GM12878 (cell line): ENCODE measurements at places on chromosomes 2 and 18.

DNA sequence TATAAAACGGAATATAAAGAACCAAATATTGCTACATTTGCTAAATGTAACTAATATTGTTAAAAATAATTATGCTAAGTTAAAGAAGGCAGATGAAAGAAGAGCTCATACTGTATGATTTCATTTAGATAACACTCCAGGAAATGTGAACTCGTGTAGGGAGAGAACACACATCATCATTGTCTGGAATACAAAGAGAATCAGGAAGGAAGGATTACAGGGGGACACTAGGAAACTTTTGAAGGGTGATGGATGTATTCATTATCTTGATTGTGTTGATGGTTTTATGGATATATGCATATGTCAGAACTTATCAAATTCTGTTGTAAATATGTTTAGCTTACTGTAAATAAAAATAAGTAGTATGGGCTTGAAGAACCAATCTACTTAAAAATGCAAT, 104.1 kb upstream of the TRIB2 start:
- no peak for DNase-seq

- no peak for DNase-seq
Observed at GRCh38 chr18:41870191-41870590, 84.8 kb upstream of the PIK3C3 start.

GRCh38 chr18:69817335-69817940, 130.2 kb downstream of the CD226 start:
- DNase-seq: no peak

- DNase-seq: no peak
Observed at GRCh38 chr2:37300146-37300545, 24.5 kb downstream of the PRKD3 start.

GRCh38 chr2:9778012-9778411, 65.3 kb upstream of the TAF1B start:
- DNase-seq: no peak

GRCh38 chr2:88554189-88554588, 73.1 kb downstream of the EIF2AK3 start:
- DNase-seq: no peak

DNA sequence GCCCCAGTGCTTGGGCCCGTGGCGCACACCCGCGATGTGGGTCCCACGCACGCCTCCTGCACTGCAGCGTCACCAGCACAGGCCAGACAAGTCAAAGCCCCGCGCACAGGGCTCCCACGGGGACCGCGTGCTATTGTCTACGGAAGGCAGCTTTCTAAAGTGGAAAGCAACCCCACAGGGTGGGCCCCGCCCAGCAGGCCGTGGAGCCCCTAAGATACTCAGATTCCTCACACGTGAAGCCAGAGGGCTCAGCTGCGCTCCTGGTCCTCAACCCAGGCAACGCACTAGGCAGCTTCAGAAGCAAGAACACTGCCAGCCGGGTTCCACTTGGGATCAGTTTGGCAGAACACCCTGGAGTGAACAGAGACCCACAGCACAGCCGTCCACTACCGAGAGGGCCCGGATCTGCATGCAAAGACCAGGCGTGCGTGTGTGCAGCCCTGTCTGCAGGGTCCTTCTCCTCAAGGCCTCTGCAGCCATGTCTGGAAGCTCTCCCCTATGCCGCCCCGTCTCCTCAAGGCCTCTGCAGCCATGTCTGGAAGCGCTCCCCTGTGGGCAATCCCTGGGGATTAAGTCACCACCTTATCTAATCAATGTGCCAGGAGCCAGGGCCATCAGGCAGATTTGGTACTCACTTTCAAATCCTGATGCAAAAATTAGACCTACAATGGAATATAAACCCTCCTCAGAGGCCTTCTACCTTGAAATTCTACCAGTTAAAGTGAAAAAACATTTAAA, 231.3 kb downstream of the HDAC4 start:
- DNase-seq: no peak

DNA sequence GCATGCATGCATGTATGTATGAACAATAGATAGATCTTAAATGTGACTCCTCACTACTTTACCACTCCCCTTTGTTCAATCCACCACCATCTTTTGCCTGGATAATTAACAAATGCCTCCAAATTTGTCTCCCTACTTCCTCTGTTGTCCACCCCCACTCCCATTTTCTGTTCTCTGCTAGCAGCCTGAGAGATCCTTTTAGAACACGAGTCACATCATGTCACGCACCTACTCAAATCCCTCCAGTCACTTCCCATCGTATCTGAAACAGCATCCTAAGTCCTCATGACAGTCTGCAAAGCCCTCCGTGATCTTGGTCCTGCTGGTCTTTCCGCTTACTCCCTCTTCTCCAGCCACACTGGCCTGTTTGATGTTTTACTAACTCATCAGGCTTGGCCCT, 527.3 kb downstream of the EPHA4 start:
- DNase-seq: no peak

- DNase-seq: no peak
Observed at GRCh38 chr2:47299555-47299954, 103.4 kb upstream of the MSH2 start.

DNA sequence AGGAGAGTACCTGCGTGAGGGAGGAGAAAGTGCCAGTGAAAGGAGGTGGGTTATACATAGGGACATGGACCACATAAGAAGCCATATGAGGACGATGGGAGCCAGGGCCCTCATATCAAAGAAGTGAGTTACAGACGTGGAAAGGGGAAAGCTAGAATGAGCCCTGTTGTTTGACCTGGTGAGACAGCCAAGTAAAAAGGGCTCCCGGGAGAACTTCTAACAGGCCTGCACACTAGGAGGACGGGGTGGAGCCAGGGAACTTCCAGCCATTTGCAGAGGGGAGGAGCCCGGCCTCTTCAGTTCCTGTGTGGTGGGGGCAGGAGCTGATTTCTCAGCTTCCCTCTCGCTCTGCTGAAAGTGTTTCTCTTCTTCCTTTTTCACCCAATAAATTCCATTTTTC, 84.1 kb upstream of the SLC66A3 start:
- no peak for DNase-seq

GRCh38 chr18:59488899-59489298, 129.8 kb upstream of the LMAN1 start:
- DNase-seq: no peak

DNA sequence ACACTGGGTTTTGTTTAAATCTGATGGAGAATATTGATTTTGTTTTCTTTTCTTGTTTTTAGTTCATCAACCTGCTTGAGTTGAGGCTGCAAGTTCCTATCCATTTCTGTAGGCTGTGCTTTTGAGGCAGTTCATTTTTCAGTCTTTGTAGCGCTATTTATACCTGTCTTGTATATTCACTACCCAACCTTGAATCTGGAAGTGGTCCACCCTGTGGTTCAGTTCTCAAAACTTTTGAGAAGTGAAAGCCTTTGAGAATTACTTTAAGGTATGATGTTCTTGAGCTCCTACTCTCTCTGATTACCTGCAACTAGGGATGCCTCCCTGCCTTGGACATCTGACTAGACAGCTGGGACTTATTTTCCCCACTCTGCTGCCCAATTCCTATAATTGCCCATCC, 53.5 kb upstream of the KCNE4 start:
- no peak for DNase-seq

- no peak for DNase-seq
Observed at GRCh38 chr18:79395761-79396404, at the start of gene NFATC1. Gene NFATC1, plus strand, starts transcription at chr18:79395930. Its CDS starts 295 bp downstream, at chr18:79396225.

DNA sequence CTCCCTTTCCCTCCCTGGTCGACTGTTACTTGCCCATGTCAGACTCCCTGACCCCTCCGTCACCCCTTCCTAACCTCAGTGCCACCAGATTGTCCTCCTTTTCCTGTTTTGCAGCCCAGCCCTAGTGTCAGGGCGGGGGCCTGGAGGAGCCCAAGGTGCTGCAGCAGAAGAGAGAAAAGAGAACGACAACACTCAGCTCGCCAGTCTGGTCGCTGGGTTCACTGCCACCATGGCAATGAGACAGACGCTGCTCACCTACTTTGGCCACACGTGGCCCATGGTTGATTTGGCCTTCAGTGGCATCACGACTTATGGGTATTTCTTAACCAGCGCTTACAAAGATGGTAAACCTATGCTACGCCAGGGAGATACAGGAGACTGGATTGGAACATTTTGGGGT, 108.4 kb upstream of the RMDN2 start:
- no peak for DNase-seq

GRCh38 chr2:219020604-219021365, 20.5 kb downstream of the CFAP65 start:
- DNase-seq: no peak

DNA sequence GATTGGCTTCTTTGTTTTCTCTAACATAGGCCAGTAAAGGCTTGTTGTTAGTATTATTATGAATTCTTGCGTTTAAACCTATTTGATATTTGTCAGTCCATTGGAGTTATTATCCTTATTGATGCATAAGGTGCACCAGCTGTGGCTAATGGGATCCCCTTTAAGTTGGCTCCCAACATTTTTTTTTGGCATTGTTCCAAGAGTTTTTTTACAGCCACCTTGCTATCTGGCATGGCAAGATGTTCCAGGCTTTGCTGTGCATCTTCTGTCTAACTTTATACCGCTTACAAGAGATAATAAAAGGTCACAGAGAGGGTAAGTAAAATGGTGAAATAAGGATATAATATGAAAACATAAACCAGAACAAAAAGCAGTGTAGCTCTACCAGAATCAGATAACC, 157.5 kb upstream of the TACR1 start:
- DNase-seq: no peak

GRCh38 chr2:160372010-160372356, 121.6 kb downstream of the RBMS1 start:
- no peak for DNase-seq

GRCh38 chr2:182240862-182241371, 185.9 kb downstream of the PDE1A start:
- DNase-seq: peak; percentile 62

DNA sequence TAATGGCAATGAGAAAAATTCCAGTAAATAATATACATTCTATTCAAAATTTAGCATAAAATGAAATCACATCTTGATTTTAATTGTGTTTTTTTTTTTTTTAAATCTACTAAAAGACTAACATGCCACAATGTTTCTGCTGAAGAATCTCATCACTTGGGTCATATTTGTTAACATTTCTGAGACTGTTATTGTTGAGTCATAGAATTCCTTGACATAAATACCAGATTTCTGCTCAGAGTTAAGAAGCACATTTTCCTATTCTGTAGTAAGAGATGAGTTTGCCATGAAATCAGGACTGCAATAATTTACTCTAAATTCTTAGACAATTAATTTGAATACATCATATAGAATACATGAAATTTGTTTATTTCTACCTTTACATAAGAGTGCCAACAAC, 154.9 kb upstream of the KYNU start:
- DNase-seq: no peak

- no peak for DNase-seq
Observed at GRCh38 chr2:186748354-186748753, 54.5 kb downstream of the FAM171B start.

DNA sequence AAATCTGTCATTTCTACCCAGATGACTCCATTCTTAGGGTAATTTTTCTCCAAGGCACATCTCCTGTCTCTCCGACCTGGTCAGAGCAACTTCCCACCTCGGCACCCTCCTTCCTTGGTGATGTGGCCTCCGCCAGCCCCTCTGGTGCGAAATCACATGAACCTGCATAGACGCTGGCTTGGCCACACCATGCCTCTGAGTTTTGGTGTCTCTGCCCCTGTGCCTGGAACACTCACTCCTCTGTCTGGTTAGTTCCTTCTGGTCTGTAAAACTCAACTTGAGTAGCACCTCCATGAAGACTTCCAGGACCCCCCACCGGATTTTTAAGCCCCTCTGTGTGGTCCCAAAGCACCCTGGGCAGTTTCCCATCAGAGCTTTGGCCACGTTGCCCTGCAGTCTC, 83.2 kb upstream of the OTOS start:
- no peak for DNase-seq

GRCh38 chr2:165743442-165743841, 50.6 kb downstream of the GALNT3 start:
- DNase-seq: peak; percentile 5

- no peak for DNase-seq
Observed at GRCh38 chr2:3171564-3172264, 205.9 kb downstream of the EIPR1 start.

GRCh38 chr2:8285081-8285480, 396.8 kb upstream of the ID2 start:
- no peak for DNase-seq

- no peak for DNase-seq
Observed at GRCh38 chr2:232350804-232351685, 27.5 kb upstream of the ALPP start.

GRCh38 chr2:45652090-45653031, 886 bp downstream of the PRKCE start:
- no peak for DNase-seq

DNA sequence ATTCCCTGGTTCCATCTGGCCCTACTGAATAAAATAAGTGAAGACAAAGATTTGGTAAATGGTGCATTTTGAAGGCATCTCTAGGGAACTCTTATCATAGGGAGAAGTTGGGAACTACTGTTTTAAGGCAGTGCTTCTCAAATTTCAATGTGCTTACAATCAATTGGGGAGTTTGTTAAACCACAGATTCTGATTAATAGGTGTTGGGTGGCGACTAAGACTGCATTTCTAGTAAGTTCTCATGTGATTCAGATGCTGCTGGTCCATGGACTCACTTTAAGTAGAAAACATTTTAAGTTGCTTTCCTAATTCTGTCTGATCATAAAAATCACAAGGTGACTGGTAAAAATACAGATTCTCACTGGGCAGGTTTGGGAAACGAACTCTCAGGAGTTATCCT, 14.6 kb downstream of the FARSB start:
- DNase-seq: no peak

DNA sequence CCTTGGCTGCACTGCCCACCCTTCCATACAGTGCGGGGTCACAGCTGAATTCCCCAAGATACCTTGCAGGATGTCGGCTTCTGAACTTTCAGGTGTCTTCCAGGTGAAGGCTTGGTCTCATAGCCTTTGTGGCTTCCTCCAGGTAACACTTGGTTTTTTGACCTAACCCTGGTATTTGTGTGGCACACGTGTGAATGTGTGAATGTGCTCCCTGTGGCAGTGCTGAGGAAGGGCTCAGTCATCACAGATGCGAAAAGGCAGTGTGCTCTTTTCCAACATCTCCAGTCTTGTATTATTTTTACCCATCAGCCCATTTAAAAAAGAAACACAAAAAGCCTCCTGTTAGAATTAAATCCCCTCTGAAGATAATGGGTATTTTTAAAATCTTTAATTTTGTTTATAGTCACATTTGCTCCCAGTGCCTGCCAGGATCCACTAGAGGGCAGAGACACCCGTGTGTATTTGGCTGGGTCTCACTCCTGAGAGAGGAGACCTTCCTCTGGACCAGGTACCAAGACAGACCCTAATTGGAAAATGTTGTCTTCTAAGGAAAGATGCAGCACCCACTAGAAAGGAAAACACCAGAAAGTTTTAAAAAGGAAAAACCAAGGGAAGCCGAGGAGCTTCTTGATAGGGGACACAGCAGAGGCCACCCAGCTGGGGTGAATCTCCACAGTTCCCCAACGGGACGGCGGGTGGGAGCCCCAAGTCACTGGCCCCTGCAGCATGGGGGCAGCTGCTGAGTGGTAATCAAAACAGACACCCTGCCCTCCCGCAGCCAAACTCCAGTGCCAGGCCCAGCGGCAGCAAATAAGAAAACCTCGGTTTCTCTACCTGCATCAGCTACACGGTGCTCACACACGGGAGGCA, 27.7 kb downstream of the FAM110C start:
- DNase-seq: no peak
